NCI-H446 (cell line): ENCODE measurements at places on chromosomes 3 and 15.
A peak's percentile ranks its signal among the peaks of the same experiment; 100 is the strongest.

GRCh38 chr3:127697551-127698240 lies 24.9 kb downstream of the ABTB1 start:
- DNase-seq = peak; percentile 97

DNA sequence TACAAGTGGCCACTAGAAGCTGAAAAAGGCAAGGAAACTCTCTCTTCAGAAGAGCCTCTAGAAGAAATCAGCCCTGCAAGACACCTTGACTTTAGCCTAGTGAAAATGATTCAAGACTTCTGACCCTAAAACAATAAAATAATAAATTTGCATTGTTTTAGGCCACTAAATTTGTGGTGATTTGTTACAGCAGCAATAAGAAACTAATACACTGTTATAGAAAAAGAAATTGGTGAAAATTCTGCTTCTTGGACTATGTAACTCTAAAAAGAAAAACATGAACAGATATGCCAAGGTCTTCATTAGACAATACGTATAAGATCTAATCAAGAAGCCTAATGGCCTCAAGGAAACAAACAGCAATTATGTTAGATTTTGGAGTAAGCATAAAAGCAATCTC lies 36.1 kb downstream of the EXD1 start:
- DNase-seq = no peak

- no peak for DNase-seq
These were observed 918.8 kb upstream of the CFAP20DC start for GRCh38 chr3:59968513-59969045.

- DNase-seq = no peak
These were observed 43.2 kb upstream of the CD47 start for GRCh38 chr3:108133858-108134554.

- DNase-seq = no peak
These were observed 120.1 kb upstream of the NMNAT3 start for GRCh38 chr3:139797724-139798343.

GRCh38 chr3:196774191-196774820 lies 34.6 kb downstream of the PAK2 start:
- DNase-seq = no peak

GRCh38 chr3:127043041-127043641 lies 60.2 kb downstream of the PLXNA1 start:
- DNase-seq = no peak

DNA sequence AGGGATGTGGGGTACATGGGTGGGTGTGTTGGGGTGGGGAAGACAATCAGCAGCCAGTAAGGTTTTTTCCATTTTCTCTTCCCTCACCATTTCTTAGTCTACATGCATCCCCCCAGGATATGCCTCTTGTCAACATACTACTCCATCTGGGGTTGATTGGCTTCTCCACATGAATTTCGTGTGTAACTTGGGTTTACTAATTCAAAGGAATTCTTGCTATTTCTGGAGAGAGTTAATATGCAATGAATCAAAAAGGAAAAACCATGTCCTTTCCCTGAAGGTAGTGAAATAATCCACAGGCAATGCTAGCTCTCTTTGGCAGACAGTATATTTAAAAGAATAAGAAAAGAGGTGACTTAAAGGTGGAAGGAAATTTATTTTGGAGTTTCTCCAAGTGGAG lies 198.4 kb downstream of the EBLN2 start:
- no peak for DNase-seq
